ENCODE measurements at places on chromosomes 3 and 15.

GRCh38 chr3:15360788-15361493 is 28.6 kb upstream of the SH3BP5 start:
- DNase-seq: no peak

- DNase-seq: no peak
Observed at GRCh38 chr3:186790261-186790981, 7.0 kb downstream of the EIF4A2 start.

- DNase-seq: no peak
Observed at GRCh38 chr3:124492824-124493223, 237.4 kb upstream of the UMPS start.

DNA sequence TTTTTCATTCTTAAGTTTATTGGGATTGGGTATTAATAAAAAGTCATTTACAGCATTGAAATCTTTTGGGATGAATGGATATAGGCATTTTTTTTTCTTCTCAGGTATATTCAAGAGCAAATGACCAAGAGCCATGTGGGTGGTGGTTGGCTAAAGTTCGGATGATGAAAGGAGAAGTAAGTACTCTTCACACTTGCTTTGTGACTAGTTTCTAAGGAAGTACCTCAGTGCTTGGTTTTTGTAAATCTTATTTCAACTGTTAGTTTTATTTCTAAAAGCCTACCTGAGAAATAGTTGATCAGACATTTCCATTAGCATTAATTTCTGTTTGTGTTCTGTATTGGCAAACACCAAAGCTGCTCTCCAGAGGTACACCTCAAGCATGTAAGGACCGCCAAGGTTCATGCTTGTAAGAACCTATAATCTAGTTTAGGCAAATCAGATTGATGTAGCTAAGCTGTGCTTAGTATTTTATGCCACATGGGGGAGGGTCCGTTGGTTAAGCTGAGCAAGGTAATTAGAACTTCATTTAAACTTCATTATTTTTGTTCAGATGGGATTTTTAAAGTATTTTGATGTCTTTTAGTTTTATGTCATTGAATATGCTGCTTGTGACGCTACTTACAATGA is 35.4 kb downstream of the FXR1 start:
- no peak for DNase-seq

GRCh38 chr3:113685956-113686721 is 10.3 kb downstream of the USF3 start:
- DNase-seq: no peak

- no peak for DNase-seq
Observed at GRCh38 chr15:20341901-20342600, 199.5 kb downstream of the GOLGA6L6 start.

GRCh38 chr3:149941946-149942345 is 28.7 kb downstream of the PFN2 start:
- DNase-seq: no peak

GRCh38 chr3:16508591-16508995 is 4.9 kb downstream of the RFTN1 start:
- DNase-seq: no peak

GRCh38 chr3:142263112-142263511 is 37.7 kb upstream of the GK5 start:
- no peak for DNase-seq

- DNase-seq: no peak
Observed at GRCh38 chr3:133171831-133172230, 133.6 kb downstream of the TMEM108 start.

DNA sequence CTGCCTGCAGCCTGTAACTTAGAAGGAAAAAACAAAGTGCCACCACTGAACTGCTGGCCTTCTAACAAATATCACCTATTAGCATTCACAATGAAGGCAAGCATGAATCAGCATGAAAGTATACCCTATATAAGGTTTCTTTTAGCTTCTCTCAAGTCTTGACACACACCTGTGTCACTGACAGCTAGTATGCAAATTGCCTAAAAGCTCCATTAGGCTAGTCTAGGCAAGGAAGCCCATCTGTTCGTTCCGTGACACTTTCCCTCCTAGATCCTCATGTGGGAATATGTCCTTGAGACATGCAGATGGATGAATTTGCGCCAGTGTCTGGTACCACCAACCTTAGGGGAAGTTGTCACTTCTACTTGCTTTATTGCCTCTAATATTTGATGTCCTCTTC is 129.3 kb downstream of the RBMS3 start:
- no peak for DNase-seq

GRCh38 chr15:39242345-39242744 is 338.5 kb upstream of the THBS1 start:
- no peak for DNase-seq

GRCh38 chr3:106728315-106729098 is 648.7 kb upstream of the CCDC54 start:
- no peak for DNase-seq

DNA sequence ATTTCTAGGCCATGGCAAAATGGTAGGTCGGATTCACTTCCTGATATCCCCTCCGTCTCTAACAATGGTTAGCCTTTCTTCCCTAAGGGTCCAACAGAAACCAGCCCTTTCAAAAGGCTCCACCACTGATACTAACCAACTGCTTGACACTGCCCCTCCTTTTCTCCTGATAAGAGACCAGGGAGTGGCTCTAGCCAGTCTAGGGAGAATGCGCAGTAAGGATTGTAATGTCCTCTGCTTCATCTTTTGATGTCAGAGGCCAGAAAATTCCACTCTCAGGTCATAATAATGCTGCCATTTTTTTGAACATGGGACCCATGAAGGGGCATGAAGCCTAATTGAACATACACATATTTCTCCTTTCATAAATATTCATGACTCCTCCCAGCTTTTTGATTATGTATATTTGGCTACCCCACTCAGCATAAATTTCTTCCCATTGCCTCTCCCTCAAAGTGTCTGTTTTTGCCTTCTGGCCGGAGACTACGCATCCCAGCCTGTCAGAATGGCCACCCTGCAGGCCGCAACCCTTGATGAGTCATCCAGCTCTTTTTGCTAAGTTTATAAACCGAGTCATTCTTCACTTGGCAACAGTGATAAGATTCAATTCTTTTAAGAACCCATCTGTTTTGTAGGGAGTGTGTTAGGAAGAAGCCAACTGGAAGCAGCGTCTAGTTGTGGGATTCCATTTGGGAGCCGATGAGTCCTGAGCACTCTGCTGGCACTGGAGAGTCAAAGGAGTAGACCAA is 189.0 kb upstream of the MCTP2 start:
- no peak for DNase-seq

- DNase-seq: no peak
Observed at GRCh38 chr3:72359743-72360142, 488.5 kb downstream of the SHQ1 start.

DNA sequence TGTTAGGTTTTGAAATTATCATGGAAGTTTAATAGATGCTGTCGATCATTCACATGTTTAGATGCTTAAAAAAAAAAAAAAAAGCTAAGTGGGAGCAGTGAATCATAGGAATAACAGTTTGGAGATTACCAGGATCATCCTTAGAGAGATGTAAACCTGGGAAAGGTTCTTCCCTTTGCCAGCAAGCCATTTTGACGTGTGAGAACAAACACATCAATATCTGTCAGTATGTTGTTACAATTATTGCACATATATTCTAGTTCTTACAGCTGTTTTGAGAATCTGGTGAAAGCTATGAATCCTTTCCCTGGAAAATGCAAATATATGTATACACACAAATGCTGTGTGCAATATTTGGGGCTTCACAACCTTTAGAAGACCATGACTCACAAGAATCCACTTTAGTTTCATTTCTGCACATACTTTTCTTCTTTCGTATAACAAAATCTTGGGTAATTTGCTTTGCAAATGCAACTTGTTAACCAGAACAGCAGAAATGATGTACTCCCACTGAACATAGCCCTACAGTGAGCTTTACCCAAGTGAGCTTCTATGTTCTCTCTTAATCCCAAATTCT is 12.0 kb downstream of the NFKBIZ start:
- no peak for DNase-seq

- no peak for DNase-seq
Observed at GRCh38 chr15:99409097-99409473, 156.7 kb upstream of the MEF2A start.

- no peak for DNase-seq
Observed at GRCh38 chr15:85710340-85710842, 84.3 kb downstream of the KLHL25 start.

GRCh38 chr15:87827131-87827530 is 429.4 kb downstream of the NTRK3 start:
- DNase-seq: no peak

DNA sequence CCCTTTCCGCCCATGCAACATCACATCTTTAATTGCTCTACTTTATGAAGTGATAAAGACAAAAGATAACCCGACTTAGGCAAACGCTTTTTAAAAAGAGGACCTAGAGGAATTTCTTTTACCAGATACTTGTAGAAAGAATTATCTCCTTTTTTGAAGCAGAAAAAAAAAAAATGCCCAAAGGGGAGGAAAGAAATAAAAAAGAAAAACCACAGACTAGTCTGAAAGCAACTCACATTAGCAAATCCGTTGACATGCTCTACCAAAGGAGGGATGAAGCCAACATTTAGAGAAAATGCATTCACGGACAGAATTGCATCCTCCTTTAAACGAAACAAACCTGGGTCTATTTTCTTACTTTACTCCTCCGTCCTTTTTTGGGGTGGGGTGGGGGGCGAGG is 213.6 kb downstream of the MEIS2 start:
- DNase-seq: no peak

- no peak for DNase-seq
Observed at GRCh38 chr15:74571191-74571590, 30.2 kb downstream of the ARID3B start.

- no peak for DNase-seq
Observed at GRCh38 chr3:130569461-130570365, 52.7 kb downstream of the COL6A6 start.

DNA sequence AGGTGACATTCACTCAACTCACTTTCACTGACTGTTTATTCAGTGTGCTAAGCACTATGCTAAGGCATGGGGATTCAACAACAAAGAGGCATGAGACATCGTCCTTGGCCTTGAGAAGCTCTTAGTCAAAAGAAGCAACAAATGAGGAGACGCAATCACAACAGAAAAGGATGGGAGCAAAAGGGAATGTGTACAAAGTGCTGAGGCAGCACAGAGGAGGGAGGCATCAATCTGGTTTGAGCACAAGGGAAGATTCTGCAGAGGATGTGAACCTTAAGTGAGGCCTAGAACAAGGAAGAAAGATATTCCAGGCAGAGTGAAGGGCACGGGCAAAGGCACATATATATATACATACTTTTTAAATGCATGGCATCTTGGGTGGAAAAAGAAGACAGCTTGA is 151.3 kb downstream of the ERC2 start:
- no peak for DNase-seq

GRCh38 chr3:177229791-177230190 is 32.5 kb upstream of the TBL1XR1 start:
- DNase-seq: no peak

DNA sequence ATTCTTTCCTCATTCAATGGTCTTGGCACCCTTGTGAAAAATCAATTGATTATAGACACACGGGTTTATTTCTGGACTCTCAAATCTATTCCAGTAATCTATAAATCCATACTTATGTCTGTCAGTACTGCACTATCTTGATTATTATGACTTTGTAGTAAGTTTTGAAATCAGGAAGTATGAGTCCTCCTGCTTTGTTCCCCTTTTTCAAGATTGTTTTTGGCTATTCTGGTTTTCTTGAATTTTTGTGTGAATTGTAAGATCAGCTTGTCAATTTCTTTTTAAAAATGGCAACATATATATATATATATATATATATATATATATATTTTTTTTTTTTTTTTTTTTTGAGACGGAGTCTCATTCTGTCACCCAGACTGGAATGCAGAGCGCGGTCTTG is 32.3 kb upstream of the CFAP20DC start:
- no peak for DNase-seq

DNA sequence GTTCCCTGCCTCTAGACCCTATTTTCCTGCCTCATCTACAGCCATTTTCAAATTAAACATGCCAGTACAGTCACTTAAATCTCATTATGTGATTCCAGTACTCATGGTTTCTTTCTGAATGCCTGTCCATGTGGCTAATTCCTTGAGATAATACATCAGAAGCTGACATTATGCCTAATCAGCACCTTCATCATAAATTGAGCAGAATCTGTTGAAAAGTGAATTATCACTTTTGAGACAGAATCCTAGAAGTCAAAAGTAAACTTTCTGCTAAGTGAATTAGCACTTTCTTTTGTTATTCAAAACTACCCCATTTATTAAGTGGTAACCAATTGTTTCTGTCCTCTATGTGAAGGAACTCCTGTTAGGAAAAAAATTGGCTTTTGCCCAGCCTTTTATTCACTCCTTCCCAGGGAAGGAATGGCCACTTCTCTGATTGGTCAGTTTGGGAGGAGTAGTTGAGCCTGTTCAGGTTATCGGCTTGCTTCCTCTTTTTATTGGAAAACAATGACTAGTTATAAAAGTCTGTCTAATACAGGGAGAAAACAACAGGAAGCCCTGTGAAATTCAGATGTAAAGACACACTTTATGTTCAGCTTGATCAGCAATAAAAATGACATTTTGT is 40.5 kb downstream of the OSTN start:
- no peak for DNase-seq

DNA sequence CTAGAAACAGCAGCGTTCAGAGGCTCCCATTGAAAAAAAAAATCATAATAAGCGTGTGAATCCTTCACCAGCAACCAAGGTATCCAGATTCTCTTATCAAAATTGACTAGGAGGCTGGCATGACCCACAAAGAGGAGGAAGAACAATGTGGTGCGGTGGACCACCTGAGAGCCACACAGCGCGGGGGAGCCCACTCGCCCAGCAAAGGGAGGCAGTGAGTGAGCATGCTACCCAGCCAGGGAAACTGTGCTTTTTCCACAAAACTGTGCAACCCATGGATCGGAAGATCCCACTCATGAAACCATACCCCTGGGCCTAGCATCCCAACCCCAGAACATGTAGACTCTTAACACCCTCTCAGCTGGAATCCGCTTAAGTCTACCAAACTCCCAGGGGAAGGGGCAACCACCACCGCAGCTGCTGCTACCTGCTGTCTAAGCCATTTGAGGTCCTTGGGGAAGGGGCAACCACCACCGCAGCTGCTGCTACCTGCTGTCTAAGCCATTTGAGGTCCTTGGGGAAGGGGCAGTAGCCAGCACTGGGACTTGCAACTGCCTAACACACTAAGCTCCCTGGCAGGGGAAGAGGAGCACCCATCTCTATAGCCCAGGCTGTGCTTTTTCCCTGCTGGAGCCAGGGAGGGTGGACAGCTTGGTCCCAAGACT is 102.8 kb upstream of the CLDN18 start:
- no peak for DNase-seq

- DNase-seq: no peak
Observed at GRCh38 chr15:49810720-49811119, 189.9 kb downstream of the DTWD1 start.
